NB4 (cell line): ENCODE measurements at places on chromosomes 3 and 15.

DNA sequence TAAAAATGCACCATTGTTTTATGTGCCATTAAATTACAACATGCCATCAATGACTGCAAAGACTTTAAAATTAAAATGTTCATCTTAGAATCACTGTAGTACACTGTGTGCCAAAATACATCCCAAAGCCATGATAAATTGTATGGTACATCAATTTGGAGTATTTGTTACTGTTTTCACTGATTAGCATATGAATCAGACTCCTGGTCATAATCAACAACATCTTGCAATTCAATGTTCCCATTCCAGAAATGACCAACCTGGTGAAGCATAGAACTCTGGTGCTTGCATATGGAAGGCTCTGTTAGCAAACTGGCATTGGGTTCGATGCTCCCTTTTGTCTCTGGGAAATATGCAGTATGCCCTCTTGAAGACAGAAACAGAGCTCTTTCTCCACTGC is 22.5 kb downstream of the LYSMD2 start:
- no peak for DNase-seq

DNA sequence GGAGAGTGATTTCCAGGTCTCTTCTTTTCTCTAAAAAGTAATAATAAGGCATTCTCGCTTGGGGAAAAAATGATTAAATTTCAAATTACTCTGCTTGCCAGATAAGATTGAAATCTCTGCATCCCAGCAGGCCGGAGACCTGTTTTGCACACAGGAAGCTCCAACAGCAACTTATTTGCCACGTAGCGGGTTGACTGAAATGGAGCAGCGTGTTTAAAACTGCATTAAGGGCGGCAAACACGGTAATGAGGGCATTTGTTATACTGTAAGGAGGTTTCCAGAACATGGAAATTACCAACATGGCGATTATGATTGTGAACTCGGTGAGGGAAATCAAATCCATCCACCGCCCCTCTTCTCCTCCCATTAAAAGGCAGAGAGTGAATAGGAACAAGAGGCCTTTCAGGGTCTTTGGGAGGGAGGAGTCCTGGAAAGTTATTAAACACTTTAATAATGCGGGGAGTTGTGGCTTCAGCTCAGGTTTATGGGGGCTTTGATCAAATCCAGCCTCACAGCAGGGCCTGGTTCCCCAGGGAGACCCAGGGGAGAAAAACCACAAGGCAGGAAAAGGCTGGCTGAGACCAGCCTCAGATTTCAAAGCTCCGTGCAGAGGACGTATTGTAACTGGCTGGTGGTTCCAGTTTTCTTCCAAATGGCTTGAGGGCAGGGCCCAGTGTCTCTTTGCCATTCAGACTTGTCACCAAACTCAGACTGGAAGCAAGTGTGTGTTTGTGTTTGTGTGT is 242.3 kb downstream of the TLE3 start:
- peak; percentile 24 for DNase-seq

GRCh38 chr3:126277629-126278378 is 79.4 kb downstream of the KLF15 start:
- peak; percentile 35 for DNase-seq

DNA sequence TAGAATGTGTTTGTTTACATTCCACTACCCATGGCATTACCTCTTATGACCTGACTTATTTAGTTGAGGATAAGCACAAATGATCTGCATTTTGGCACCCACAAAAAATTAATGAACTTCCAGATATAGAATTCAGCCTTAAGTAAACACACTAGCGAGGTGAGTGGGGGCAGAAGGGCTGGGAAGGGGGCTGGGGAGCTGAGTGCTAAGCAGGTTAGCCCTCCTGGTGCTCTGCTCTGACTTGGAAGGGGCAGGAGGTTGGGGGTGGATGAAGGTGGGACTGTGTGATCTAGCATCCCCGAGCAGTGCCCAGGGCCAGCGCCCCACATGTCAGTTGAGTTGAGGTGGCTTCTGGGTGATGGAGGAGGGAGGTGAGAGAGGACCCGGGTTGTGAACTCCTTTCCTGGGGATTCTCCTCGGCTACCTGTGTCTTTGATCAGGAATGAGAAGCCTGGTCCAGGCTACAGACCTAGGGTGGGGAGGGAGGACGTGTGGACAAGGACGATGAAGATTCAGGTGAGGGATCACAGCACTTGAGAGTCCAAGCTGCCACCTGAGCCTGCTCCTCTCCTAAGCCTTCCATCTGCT is 178.6 kb upstream of the SMAD3 start:
- DNase-seq, result no peak

GRCh38 chr3:69174445-69174844 is 52.0 kb upstream of the LMOD3 start:
- DNase-seq, result no peak

- DNase-seq, result no peak
These were observed 263.8 kb upstream of the ATP10A start for GRCh38 chr15:26126819-26127387.

DNA sequence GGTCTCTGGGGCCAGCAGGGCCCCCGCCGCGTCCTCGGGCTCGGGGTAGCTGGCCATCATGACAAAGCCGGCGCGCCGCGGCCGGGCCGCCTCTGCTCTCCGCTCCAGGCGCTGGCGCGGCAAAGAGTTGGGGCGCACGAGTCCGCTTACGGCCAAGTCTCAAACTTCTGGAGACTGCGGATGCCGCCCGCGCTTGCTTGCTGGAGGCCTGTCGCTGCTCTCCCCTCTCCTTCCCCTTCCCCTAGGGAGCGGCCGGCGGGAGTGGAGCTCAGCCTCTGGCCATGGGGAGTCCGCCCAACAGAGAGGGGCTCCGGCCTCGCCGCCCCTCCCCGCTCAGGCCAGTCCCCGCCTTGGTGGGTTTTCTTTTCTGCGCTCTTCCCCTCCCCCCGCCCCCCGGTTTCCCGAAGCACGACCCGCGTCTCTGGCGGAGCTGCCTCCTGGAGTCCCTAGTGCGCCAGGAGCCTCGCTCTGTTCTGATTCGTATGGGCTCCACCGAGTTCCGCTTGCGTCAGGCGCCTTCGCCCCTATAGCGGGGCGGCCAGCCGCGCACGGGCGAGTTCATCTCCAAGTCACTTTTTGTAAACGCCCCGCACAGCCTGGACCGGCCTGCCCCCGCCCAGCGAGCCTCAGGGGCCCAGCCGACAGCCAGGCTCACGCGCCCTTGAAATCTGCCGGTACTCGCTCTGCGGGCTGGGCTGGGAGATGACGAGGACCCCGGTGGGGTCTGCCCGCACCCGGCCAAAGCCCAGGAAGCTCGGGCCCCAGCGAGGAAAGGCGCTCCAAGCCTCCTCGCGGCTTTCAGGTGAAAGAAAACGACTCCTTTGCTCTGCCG is at the start of the genes FOXL2 and FOXL2NB:
Gene FOXL2 (minus strand): TSS at position 475 of the 832 bp plus-strand sequence. CDS start 415 bp downstream, at position 60.
Gene FOXL2NB (plus strand): TSS at position 555 of the 832 bp plus-strand sequence. CDS start 148 bp downstream, at position 703.
- DNase-seq, result peak; percentile 55

GRCh38 chr3:186142393-186142932 is 33.6 kb upstream of the ETV5 start:
- peak; percentile 20 for DNase-seq

GRCh38 chr15:59896663-59897074 is 107.4 kb upstream of the FOXB1 start:
- no peak for DNase-seq

DNA sequence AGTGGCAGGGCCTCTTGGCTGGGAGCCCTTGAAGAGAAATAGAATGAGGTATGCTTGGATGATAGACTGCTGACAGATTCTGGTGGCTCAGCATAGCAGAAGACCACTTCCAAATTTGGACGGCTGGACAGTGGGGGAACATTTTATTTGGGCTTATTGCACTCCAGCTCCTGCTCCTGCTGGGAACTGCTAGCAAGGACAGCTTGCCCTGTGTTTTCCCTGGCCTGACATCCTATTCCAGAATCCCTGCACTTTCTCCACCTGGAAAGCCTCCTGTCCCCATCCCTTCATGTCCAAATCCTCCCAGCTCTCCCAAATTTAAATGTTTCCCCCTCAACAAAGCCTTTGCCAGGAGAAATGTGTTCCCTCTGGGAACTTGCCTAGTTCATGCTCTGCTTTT is 9.8 kb upstream of the COLQ start:
- no peak for DNase-seq

- DNase-seq, result no peak
These were observed 14.2 kb upstream of the HOMER2 start for GRCh38 chr15:82966671-82967071.

- no peak for DNase-seq
These were observed 1270.8 kb downstream of the ROBO1 start for GRCh38 chr3:78497021-78497420.

- no peak for DNase-seq
These were observed 79.0 kb downstream of the SERPINI1 start for GRCh38 chr3:167814441-167814951.

- no peak for DNase-seq
These were observed 253.7 kb downstream of the GAP43 start for GRCh38 chr3:115876876-115877614.

- DNase-seq, result no peak
These were observed 451.8 kb upstream of the IL12A start for GRCh38 chr3:159536876-159537275.

- DNase-seq, result peak; percentile 15
These were observed 7.8 kb downstream of the SCG5 start for GRCh38 chr15:32649342-32649741.

DNA sequence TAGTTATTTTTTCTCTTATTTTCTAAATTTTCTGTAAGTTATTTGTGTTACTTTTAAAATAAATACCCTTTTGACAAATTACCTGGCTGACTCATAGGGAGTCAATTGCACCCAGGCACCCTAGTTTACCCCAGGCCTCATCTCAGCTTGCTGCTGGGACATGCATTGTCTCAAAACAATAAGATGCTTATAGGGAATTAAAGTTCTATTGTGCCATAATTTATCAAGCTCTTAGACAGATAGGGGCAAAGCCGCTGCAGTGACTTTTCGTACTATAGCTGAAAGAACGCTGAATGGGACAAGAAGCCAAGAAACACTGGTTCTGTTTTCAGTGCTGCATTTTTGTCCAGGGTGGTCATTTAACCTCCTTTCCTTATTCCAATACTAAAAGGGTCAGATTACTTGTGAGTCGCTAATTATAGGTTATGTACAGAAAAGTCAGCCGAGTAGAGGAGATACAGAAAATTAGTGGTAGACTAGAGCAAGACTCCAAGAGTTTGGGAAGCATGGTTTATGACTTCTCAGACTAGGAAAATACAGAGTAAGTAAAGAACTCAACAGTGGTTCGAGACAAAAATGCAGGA is 50.3 kb downstream of the EXD1 start:
- no peak for DNase-seq

- DNase-seq, result no peak
These were observed 816.3 kb upstream of the CFAP20DC start for GRCh38 chr3:59866076-59866475.

GRCh38 chr15:65773386-65774111 is 18.5 kb downstream of the DENND4A start:
- DNase-seq, result no peak

DNA sequence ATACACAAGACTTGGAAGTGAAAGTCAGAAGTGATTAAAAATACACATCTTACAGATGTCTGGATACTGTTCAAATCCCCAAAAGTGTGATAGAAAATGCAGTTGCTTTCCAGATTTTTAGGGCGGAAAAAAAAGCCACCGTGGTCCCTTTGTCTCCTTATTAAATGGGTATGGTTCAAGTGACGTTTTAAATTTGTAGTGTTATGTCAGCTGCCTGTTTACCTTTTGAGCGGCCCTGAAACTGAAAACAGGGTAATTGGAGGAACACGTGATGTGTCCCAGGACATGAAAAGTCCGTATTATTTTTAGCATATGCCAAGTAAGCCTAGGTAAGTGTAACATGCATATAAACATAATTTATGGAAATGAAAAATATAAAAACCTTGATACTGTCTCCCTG is 109.0 kb upstream of the PDZRN3 start:
- no peak for DNase-seq

DNA sequence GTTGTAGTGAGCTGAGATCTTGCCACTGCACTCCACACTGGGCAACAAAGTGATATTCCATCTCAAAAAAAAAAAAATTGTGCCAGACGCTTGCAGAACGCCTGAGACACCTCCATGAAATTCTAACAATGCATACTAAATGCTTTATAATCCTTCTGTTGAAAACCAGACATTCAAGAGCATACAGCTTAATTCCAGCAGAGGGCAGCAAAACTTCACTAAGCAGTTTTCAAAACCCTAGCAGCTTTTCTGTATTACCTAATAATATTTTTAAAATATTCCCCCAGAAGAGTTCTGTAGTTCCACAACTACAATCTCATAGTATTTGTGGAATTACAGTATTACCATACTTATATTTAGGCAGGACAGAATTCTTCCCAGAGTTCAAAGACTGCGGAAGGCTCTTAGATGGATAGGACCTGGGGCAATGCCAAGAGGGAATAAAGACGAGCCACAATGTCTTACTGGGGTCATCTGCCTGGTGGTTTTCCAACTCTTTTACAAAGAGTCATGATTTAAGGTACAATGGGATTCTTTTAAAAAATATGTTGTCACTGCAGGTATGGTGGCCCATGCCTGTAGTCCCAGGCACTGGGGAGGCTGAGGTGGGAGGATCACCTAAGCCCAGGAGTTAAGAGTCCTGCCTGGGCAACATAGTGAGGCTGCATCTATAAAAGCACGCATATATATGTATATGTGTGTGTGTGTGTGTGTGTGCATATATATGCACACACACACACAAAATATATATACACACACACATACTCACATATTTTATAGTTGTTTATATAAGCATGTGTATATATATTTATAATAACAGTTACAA is 19.6 kb upstream of the TASOR start:
- peak; percentile 70 for DNase-seq
